ENCODE measurements at places on chromosomes 5 and 9.

DNA sequence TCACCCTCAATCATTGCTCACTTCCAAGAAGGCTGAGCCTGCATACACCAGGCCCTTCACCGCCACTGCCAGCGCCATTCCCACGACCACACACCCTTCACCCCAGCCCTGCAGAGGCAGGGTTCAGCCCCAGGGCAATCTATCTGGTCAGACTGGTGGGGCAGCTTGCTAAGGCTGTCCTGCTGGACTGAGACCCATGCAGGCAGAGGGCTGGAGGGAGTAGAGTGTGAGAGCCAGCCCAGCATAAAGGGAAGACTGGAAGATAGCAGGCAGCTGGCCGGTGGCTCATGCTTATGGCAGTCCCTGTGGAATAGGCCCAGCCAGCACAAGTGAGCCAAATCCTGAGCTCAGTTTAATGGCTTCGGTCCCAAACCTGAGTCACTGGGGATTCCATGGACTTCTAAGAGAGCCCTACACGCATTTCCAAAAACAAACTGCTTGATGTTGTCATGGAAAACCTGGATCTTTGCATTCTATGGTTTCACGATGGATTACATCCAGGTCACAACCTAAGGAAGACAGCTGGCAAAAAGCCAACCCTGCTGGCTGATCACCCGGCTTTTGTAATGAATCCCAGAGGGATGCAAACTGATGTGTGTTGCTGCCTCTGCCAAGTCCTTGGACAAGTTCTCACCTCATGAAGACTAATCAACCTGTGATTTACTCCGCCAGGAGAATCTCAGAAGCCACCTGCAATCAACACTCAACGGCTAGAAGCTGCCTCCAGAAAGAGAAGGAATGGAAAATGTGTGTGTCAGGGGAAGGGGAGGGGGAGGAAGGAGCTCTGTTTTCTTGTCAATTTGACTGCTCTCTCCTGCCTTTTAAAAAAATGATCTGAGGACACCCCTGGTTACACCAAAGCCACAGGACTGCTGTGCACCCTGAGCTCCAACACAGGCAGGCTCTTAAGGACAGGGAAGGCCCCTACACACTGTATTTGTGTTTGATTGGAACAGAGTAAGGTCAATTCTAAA lies 143.6 kb downstream of the LHFPL2 start:
- no peak for DNase-seq

DNA sequence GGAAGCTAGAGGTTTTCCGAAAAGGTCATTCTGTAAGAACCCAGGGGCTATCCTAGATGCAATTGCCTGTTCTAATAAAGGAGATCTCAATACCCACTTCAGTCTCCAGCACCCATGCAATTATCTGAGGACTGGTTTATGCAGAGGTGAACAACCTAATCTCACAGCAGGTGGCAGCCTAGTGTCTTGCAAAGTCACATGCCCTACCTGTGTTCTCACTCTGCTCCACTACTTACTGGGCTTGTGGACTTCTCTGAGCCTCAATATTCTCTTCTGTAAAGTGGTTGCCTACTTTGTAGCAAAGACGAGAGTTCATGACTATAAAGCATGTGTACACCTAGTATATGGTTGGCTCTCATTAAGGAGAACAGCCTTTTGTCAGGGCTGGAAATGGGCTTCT lies 21.0 kb upstream of the ALDH1B1 start:
- peak; percentile 43 for DNase-seq

DNA sequence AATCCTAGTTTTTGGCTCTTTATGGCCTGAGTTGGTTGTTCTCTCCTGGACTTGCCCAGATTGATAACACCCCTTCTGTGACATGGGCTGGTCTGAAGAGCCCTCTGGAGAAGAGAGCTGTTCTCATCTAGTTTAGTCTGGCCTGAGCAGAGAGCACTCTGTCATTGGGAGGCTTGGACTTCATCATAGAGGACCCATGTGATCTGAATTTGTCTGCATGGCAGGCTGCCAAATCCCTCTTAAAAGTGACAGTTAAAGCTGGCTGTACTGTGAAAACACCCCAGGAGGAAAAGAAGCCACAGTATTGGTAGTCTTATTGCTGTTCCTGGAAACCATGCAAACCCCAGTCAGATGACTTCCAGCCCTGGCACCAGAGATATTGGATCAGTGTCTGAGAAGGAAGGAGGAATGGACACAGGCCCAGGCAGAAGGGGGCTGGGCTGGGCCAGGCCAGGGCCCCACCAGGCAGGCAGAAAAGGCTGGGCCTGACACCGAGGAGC lies 3.7 kb upstream of the WDR31 start:
- DNase-seq, result no peak

GRCh38 chr9:93117924-93118862 lies 15.9 kb downstream of the NINJ1 start:
- DNase-seq, result no peak

GRCh38 chr9:14830057-14830456 lies 80.2 kb downstream of the FREM1 start:
- no peak for DNase-seq

- no peak for DNase-seq
Measured at GRCh38 chr5:153236319-153236718, 254.2 kb upstream of the GRIA1 start.

DNA sequence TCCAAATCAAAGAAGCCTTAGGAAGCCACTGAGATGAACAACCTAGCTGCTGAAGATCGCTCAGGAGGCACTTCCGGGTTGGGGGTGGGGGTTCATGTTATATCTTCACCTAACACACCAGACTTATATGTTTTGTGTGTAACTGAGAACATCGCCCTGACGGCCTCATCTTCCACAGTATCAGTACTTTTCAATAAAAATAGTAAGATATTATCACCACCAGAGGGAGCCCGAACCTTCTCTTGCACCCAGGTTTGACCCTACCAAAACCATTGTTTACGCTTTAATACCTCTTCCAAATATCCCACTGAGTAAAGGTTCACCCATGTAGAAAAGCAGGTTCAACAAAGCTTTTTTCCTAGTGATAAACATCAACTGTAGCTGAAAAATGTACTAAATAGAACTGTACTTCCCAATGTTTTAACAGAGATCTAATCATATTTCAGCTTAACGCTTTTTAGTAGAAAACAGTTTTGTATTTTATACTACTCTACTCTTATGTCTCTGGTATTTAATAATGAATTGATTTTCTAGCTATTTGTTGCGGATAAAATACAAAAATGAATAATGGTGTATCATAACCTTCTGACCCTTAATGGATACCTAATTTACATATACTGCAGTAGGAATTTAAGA lies 244.0 kb downstream of the EPB41L4A start:
- peak; percentile 62 for DNase-seq

DNA sequence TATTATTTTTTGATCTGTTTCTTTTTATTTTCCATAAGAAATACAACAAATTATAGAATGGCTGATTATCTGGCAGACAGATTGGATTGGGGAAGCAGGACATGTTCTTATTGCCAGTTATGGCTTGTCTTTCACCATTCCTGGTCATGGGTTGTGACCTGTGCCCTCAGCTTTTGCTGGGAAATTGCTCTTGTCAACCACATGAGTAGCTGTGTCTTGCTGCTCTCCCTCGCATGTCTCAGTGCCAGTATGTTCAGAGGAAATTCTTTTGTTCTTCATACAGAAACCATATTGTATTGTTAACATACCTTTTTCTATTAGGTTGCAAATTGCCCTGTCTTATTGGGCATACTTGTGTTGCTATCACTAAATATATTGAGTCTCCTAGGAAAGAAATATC lies 344.1 kb downstream of the OSTF1 start:
- no peak for DNase-seq

DNA sequence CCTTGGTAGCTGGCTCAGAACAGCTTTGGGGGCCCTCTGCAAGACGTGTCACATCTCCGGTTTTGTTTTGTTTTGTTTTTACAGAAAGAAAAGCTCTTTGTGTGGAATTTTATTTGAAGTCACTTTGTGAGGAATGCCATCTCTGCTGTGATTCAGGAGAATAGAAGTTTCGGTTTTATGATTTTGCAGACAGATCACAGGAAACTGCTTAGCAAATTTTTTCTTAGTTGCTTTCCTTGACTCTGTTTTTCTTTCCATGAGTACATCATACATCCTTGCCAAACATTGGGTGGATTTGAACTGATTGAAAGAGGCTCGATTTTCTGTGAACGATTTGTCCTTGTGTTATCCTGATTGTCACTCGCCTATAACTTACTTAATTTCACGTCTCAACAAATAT lies 5.1 kb downstream of the SEMA5A start:
- no peak for DNase-seq

DNA sequence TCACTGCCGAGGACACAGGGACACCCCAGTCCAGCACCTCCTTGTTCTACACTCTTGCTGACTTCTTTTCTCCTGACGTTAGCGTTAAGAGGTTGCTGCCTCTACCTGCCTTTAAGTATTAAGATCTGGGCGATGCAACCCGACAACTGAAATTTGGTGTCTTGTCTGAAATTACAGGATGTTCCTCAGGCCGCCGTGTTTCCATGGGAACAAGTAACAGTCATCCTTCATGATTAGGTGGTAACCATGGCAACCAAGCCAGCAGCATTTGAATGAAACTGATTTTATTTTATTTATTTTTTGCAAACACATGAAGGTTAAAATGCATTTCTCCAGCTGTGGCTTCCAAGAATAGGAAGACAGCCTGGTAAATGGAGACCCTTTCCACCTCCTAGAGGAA lies 20.8 kb downstream of the DAB2IP start:
- no peak for DNase-seq

All from CD4-positive, alpha-beta T cell treated with Interleukin-21 for 1 hour (primary cell).